Nucleus accumbens (tissue), 56 donors: ENCODE measurements at places on chromosomes 5 and 9.

- DNase-seq = no peak
These were observed 193.1 kb downstream of the DCP2 start for GRCh38 chr5:113169720-113170119.

- DNase-seq = no peak
These were observed 334.4 kb upstream of the ACTBL2 start for GRCh38 chr5:57817001-57817453.

DNA sequence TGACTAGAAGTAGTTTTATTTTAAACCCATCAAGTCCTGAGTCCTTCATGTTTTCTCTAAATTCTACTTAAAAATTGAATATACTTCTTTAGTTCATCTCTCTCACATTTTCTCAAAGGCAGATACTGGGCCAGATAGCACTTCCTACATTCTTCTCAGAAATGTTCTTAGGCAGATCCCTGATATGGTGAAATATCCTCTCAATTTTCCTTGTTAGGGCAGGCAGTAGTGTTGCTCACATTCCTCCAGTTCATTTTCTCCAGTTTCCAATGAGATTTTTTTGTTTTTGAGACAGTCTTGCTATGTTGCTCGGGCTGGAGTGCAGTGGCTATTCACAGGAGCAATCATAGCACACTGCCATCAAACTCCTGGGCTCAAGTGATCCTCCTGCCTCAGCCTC lies 5.7 kb downstream of the GCNT1 start:
- no peak for DNase-seq

DNA sequence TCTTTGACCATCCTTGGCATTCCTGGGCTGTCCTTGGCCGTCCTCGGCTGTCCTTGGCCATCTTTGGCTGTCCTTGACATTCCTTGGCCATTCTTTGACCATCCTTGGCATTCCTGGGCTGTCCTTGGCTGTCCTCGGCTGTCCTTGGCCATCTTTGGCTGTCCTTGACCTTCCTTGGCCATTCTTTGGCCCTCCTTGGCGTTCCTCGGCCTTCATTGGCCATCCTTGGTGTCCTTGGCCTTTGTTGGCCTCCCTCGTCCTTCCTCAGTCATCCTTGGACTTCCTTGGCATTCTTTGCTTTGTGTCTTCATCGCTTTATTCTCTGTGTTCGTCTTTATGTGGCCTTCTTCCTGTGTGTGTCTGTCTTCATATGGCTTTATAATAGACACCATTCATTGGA lies 20.7 kb downstream of the NDUFS6 start:
- DNase-seq = no peak

- DNase-seq = no peak
These were observed 163.2 kb downstream of the RFK start for GRCh38 chr9:76231001-76231400.
